ENCODE measurements at places on chromosomes 13 and 19.

DNA sequence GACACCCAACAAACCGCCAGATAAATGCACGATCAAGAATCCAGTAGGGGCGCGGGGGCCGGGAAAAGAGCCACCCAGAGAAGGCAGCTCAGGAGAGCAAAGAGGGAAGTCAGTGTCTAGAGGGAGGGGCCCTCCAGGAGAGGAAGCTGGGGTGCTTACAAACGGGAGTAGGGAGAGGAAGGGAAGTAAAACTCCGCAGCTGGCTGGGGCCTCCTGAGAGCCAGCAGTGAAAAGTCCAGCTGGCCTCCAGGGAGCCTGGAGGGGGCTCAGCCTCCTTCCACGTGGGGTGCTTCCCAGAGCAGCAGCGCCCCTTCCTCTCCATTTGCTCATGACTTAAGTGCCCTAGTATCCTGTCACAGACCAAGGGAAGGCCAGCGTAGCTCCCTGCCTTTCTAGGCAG, 51.8 kb downstream of the TMED1 start:
- H3K27me3 ChIP-seq = no peaks in the 10 kb centered on the region
- H3K27ac ChIP-seq = no peak overlapping the region
- DNase-seq = no peak
- peaks cover 36% of the 10 kb centered on the region for H3K36me3 ChIP-seq
- H3K4me1 ChIP-seq = no peaks in the 10 kb centered on the region

DNA sequence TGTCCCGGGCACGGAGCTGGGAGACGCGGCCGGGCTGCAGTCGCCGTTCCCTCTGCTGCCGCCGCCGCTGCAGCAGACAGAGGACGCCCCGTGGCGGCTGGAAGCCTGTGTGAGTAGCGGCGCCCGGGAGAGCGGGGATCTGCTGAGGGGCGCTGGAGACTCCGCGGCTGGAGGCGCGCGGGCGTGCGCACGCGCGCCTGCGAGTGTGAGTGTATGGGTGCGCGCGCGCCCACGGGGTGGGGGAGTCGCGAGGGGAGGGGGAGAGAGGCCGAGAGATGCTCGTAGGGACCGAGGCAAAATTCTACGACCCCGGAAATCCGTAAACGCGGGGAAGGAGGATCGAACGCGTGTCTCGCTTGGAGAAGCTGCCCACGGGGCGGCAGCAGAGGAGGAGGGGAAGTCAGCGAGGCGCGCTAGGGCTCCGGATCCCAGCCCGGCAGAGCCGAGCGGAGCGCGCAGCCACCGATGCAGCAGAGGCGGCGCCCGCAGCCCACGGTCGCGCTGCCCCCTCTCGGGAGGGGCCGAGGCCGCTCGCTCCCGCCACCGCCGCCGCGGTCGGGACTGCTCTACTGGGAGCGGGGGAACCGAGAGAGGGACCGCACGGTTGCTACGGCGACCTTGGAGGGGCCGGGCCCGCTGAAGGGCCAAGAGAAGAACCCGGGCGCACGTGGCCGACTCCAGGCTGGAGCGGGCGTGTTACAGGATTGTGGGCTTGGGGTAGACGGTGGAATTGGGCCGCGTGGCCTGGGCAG, at the start of gene ENOX1:
Gene ENOX1 (minus strand): TSS at position 207 of the 752 bp plus-strand sequence.
- H3K4me1 ChIP-seq = peaks cover 7% of the 10 kb centered on the region
- peak within 1 kb of the TSS; percentile 42 for H3K4me3 ChIP-seq
- no peaks in the 10 kb centered on the region for H3K36me3 ChIP-seq
- peaks cover 42% of the 10 kb centered on the region for H3K27me3 ChIP-seq
- DNase-seq = no peak

DNA sequence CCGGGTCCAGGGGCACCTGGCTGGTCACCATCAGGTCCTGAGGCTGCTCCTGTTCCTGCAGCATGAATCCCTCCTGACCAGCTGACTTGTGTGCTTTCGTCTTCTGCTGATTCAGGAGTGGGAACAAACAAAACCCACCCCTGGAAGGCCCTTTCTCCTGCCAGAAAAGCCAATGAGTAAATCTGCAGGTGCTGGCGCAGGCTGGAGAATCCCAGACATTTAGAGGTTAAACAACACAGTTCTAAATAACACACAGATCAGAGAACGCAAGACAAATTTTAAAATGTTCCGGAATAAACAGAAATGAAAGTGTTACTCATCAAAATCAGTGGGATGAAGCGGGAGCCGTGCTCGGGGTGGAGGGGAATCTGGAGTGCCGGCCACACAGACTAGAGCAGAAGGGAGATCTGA, 60.6 kb upstream of the C13orf46 start:
- no peaks in the 10 kb centered on the region for H3K4me1 ChIP-seq
- no peak overlapping the region for H3K4me3 ChIP-seq
- H3K27ac ChIP-seq = no peak overlapping the region
- no peaks in the 10 kb centered on the region for H3K36me3 ChIP-seq

- no peak overlapping the region for H3K27ac ChIP-seq
- H3K4me1 ChIP-seq = no peaks in the 10 kb centered on the region
- H3K27me3 ChIP-seq = peaks cover 40% of the 10 kb centered on the region
- no peak overlapping the region for H3K4me3 ChIP-seq
Observed at GRCh38 chr19:30450100-30450499, 77.9 kb downstream of the ZNF536 start.

GRCh38 chr19:39265321-39265916, 2.8 kb upstream of the IFNL2 start:
- no peak overlapping the region for H3K27ac ChIP-seq
- H3K4me1 ChIP-seq = 0 out of 2 replicates have a peak, but pooled peaks cover 4% of the 10 kb centered on the region
- H3K36me3 ChIP-seq = no peaks in the 10 kb centered on the region
- no peak for DNase-seq

DNA sequence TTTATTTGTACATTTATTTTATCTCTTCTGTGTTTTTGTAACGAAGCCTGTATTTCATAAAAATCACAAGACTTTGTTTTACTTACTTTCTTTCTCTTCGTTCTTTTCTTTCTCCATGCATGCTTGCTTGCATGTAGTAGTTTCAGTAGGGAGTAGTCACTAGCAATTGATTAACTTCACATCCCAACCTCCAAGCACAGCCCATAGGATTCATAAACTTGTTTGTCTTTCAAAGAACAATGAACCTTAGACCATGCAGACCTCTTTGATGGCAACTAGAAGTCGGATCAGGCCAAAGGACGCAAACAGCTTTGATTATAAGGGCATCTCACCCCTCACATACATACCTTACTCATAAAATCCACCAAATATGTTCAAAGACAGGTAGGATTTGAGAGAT, 3.1 kb upstream of the PRR20A start:
- H3K4me3 ChIP-seq = no peak overlapping the region
- no peaks in the 10 kb centered on the region for H3K36me3 ChIP-seq
- no peaks in the 10 kb centered on the region for H3K27me3 ChIP-seq

DNA sequence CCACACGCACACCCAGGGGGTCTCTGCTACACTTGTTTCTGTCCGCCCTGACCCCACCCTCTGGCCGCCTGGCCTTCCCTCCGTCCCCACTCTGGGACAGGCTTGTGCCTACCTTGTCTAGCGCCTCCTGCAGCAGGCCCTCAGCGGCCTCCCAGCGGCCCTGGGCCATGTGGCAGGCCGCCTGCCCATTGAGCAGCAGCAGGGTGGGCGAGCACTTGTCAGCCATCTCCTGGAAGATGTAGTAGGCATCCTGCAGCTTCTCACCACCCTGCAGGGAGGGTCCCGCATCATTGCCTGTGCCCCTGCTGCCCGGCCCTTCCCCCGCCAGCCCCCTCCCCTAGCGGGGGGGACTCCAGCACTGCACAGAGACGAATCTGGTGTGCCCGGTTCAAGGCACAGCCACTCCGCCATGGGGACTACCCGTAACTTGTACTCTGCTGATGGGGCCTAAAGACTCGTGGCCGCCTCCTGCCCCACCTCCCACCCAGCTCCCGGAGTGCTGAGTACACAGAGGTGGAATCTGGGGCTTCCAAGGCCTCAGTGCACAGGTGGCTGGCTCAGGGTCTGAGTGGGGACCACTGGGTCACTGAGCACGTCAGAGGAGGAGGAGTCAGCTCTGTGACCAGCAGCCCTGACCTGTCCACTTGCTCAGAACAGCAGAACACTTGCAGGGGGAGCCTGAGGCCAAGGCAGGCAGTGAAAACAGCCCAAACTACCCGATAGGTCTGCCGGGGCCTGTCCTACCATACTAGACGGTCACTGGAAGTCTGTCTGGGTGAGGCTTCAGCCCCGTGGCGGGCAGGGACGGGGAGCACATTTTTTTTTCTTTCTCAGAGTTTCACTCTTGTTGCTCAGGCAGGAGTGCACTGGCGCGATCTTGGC, 7.4 kb upstream of the CERS1 start:
- no peak for DNase-seq
- H3K4me1 ChIP-seq = peaks cover 5% of the 10 kb centered on the region
- H3K27ac ChIP-seq = no peak overlapping the region
- H3K4me3 ChIP-seq = no peak overlapping the region
- no peaks in the 10 kb centered on the region for H3K27me3 ChIP-seq
- peaks cover 15% of the 10 kb centered on the region for H3K36me3 ChIP-seq

DNA sequence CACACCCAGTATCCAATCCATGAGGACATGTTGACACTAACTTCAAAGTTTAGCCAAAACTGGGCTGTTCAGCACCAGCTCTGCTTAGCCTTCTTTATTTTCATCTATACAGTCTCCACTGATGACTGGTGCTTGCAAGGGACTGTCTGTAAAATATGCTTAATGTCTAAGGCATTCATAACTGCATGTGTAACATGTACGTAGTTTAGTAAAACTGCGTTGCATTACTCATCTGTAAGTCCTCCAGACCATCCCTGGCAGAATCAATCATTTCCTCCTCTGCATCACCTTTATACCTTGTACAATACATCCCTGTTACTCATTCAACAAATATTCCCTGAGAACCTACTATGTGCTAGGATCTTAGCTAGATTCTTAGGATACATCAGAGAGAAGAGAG, 362.1 kb downstream of the MTUS2 start:
- H3K27me3 ChIP-seq = no peaks in the 10 kb centered on the region
- no peak overlapping the region for H3K4me3 ChIP-seq
- no peak for DNase-seq
- H3K36me3 ChIP-seq = no peaks in the 10 kb centered on the region
- no peaks in the 10 kb centered on the region for H3K4me1 ChIP-seq

DNA sequence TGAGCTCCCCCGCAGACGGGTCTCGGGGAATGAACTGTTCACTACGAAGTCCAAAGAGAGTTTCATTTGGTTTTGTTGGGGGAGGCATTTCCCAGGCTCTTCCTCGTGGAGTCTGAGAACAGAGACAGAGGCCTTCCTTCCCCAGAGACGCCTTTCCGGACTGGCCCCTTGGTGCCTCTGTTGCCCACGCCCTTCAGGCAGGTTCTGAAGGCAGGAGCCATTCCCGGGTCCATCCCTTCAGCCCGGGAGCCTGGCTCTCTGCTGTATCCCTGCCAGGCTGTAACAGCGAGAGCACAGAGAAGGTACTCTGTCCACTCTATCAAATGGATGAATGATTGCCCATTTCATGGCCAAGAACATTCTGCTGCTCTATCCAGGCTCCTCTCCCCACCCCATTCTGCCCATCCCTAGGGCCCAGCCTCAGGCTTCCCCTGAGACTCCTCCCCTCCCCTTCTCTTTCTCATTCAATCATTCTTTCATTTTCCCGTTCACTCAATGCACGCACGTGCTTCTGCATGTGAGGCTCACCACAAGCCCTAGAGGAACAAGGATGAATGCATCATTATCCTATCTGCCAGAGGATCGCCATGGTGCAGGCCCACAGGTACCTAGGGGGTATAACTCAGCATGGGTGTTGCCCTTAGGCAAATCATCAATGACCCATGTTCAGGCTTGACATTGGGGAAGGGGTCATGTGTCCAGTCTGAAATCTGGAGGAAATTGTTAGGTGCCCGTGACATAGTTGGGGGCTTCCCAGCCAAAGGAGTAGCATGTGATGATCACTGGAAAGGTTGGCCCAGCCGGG, 298.6 kb downstream of the ZNF536 start:
- peaks cover 3% of the 10 kb centered on the region for H3K27me3 ChIP-seq
- no peaks in the 10 kb centered on the region for H3K36me3 ChIP-seq
- no peak overlapping the region for H3K4me3 ChIP-seq
- H3K4me1 ChIP-seq = peaks cover 14% of the 10 kb centered on the region

DNA sequence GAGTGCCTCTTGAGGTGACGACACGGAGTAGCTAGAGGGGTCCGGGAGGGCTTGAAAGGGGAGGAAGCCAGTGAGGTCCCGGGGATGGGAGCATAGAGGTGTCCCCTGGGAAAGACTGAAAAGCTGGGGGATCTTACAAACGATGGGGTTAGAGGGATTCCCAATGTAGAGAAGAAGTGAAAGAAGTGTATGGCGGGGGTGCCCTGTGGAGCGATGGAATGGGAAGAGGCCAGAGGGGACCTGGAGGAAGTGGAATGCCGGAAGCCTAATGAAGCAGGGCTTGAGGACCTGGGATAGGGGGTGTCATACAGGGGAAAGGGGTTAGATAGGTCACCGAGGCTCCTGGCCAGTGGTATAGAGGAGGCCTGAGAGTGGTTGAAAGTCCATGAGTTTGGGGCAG, 580 bp downstream of the AP2A1 start:
- H3K36me3 ChIP-seq = no peaks in the 10 kb centered on the region
- peaks cover 60% of the 10 kb centered on the region for H3K4me1 ChIP-seq
- peak overlapping the region; percentile 51 for H3K27ac ChIP-seq
- H3K27me3 ChIP-seq = no peaks in the 10 kb centered on the region
- H3K4me3 ChIP-seq = peak overlapping the region; percentile 95
- no peak for DNase-seq

GRCh38 chr13:104008541-104009435, 942.6 kb upstream of the SLC10A2 start:
- no peaks in the 10 kb centered on the region for H3K27me3 ChIP-seq
- H3K4me3 ChIP-seq = no peak overlapping the region
- H3K4me1 ChIP-seq = no peaks in the 10 kb centered on the region
- DNase-seq = no peak
- H3K36me3 ChIP-seq = no peaks in the 10 kb centered on the region
- no peak overlapping the region for H3K27ac ChIP-seq

DNA sequence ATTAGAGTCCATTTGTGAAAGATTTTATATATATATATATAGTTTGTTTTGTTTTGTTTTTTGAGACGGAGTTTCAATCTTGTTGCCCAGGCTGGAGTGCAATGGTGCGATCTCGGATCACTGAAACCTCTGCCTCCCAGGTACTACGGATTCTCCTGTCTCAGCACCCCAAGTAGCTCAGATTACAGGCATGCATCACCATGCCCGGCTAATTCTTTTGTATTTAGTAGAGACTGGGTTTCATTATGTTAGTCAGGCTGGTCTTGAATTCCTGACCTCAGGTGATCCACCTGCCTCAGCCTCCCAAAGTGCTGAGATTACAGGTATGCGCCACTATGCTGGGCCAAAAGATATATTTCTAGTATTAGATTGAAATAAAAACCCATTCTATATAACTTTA, 4.0 kb upstream of the ZNF701 start:
- no peaks in the 10 kb centered on the region for H3K4me1 ChIP-seq
- DNase-seq = no peak
- H3K4me3 ChIP-seq = no peak overlapping the region
- no peak overlapping the region for H3K27ac ChIP-seq

GRCh38 chr13:111955412-111956065, 111.4 kb upstream of the SOX1 start:
- H3K36me3 ChIP-seq = no peaks in the 10 kb centered on the region
- no peaks in the 10 kb centered on the region for H3K4me1 ChIP-seq
- H3K4me3 ChIP-seq = no peak overlapping the region

All from HepG2 (cell line).